ENCODE measurements at places on chromosomes 4 and X.

DNA sequence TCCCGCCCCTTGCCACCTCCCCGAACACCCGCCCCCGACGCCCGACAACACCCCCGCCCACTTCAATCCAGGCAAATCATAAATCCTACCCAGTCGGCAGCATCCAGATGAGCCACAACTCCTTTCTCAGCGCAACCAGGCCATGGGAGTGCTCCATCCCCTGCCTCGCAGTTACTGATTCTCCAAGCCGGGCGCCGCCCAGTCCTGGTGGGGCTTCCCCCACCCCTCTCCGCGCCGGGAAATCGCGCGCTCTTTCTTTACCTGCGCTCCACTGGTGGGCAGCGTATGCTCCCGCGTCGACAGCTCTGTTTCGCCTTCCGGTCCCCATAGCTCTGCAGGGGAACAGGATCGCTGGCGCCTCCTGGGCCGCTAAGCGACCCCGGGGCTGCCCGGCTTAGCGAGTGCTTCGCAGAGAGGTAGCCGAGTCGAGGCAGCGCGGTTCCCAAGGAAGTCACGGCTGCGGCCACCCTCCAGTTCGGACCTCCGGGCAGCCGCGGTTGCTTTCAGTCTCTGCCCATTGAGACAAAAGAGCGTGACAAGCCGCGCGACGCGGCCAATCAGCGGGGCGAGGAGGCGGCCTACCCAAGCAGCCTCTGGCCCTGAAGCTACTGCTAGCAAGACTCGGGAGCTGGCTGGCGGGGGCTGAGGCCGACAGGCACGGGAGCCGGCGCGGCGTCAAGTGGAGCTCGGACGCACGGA, 43.7 kb upstream of the TMSB15B start:
- H3K36me3 ChIP-seq, result no peaks in the 10 kb centered on the region
- H3K4me3 ChIP-seq, result peak overlapping the region; percentile 84
- peak overlapping the region; percentile 91 for H3K27ac ChIP-seq

DNA sequence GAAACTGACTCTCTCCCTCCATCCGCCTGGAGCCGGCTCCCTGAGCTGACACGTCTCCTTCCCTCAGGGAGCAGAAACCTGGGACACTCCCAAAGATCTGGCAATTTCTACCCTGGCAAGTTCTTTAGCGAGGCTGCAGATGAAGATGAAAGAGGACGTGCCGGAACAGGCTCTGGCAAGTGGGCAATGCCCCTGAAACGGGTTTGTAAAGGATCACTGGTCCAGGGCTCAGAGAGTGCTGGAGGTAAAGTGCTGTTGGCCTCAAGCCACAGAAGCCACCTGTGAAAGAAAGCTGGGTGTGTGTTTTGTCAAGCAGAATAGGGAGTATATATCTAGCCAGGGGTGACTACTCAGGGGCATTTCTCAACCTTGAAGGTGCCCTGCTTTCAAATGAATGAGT, 131.4 kb upstream of the ATP6AP2 start:
- no peak overlapping the region for H3K27ac ChIP-seq
- H3K4me3 ChIP-seq, result no peak overlapping the region
- peaks cover 9% of the 10 kb centered on the region for H3K4me1 ChIP-seq
- H3K27me3 ChIP-seq, result no peaks in the 10 kb centered on the region
- DNase-seq, result no peak

DNA sequence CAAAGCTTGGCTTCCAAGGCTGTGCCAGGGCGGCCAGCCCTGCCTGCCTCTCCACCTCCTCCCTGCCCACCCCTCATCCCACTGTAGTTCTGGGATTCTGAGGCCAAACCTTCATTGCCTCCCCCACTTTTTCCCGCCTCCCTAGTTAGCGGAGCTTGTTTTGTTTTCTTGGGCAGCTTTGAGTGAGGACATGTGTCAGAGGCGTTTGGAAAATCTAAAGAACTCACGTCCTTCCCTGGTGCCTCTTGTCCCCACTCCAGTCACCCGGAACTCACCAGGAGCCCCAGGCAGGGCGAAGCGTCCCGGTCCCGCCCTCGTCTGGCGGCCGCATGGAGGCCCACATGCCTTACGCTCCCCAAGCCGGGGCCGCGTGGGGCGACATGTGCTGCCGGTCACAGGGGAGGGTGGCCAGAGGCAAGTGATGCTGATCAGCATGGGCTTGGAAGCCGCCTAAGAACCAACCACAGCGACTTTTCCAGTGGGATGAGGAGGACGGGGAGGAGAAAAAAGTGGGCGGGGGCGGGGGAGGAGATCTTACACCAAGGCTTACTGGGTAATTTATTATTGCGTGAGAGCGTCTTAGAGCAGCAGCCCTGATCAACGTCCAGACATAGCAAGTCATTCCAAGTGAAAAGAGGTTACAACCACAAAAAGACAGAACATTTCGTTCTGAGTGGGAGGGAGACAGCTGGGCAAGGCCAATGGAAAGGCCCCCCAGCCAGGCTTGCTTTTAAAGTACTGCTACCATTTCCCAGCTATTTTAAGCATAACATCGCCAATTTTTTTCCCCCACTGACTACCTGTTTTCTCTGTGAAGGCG, 48.5 kb downstream of the PRPS1 start:
- H3K4me1 ChIP-seq, result peaks cover 22% of the 10 kb centered on the region
- peak overlapping the region; percentile 25 for H3K27ac ChIP-seq
- no peaks in the 10 kb centered on the region for H3K36me3 ChIP-seq
- H3K27me3 ChIP-seq, result peaks cover 3% of the 10 kb centered on the region
- H3K4me3 ChIP-seq, result peak overlapping the region; percentile 48

DNA sequence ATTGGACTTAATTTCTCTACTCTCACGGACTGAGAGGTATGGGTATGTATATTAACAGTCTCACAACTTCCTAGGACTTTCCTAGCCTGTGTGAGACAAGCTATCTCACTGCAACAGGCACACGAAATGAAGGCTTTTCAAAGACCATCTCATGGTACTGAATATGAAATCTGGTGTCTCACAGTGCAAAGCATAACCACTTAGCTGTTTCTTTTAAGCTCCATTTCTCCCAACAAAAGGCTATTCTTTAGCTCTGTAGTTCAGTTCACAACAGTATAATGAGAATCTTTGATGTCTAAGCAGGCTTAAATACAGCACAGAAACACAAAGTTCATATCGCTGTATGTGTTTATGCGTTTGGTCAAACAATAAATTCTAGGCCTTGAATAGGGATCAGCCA, 116.2 kb upstream of the PCDH18 start:
- no peaks in the 10 kb centered on the region for H3K36me3 ChIP-seq
- H3K4me3 ChIP-seq, result no peak overlapping the region
- H3K4me1 ChIP-seq, result peaks cover 1% of the 10 kb centered on the region
- DNase-seq, result no peak
- no peak overlapping the region for H3K27ac ChIP-seq
- H3K27me3 ChIP-seq, result no peaks in the 10 kb centered on the region

DNA sequence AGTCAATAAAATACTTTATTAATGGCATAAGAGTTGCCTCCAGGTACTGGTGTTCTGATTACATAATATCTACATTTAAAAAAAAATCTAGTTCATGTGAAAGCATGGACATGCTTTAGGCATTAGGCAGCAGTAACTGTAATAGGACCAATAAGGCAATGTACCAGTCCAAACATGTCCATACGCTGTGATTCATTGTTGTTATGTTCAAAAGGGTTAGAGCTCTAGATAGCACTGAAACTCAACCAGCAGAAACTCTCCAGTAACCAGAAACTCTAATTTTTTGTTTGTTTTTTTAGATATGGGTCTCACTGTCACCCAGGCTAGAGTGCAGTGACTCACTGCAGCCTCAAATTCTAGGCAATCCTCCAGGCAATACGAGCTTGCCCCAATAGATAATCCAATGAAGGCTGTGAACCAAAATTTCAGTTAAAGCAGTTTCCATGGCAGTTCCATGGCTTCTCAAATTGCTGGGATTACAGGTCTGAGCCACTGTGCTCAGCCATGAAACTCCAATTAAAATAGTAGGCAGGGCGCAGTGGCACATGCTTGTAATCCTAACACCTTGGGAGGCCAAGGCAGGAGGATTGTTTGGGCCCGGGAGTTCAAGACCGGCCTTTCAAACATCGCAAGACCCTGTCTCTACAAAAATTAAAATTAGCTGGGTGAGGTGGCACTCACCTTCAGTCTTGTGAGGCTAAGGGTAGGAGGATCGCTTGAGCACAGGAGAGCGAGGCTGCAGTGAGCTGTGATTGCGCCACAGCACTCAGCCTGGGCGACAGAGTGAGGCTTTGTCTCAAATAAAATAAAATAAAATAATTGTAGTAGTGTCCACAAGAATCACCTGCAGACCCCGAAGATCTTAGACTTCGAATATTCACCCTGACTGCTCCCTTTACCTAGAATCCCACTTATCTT, 36.3 kb downstream of the MGARP start:
- no peaks in the 10 kb centered on the region for H3K27me3 ChIP-seq
- peak overlapping the region; percentile 47 for H3K27ac ChIP-seq
- no peak overlapping the region for H3K4me3 ChIP-seq
- DNase-seq, result no peak
